ENCODE measurements at places on chromosomes 2 and 18.

GRCh38 chr2:17373041-17373440 lies 145.2 kb downstream of the RAD51AP2 start:
- no peak for DNase-seq

DNA sequence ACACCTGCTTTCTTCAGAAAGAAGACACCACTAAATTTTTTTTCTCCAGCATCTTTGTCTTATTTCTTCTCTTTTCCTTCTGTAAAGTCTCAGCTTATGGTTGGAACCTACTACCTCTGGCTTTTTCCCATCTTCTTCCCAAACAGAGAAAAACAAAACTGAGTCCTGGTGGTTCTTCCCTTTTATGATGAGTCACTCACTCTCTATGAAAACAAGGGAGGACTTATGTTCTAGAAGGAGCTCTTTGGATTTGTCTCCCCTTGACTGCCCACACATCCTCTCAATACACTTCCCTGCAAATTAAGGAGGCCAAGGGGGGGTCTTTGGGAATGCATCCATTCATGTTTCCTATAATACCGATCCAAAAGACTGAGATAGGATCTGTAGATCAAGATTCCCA lies 22.1 kb upstream of the MEIS1 start:
- DNase-seq = no peak

DNA sequence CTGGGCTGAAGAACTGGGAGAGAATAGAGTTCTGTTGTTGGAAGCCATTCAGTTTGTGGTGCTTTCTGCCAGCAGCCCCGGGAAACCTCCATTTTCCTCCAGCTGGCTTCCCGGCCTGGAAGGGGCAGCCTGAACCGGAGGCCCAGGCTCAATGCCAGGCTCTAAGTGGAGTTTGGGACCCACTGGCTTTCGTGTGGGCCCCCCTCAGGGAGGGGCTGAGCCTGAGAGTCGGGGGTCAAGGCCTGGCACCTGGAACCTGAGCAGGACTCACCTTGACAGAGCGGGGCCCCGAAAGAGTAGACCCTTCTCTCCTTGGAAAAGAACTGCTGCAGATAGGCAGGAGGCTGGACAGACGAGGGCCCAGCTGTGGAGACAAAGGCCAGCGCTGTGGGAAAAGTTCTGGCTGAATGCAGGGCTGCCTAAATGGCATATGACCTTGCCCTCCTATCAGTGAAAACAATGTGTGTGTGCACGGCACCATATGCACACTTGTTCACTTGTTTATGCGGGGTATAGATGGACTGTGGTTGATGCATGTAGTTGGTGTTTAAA lies 34.8 kb upstream of the ASB18 start:
- DNase-seq = no peak

GRCh38 chr2:190311893-190312634 lies 7.6 kb downstream of the HIBCH start:
- no peak for DNase-seq

- no peak for DNase-seq
Measured at GRCh38 chr2:121520641-121520994, 10.1 kb upstream of the RNU4ATAC start.

- no peak for DNase-seq
Measured at GRCh38 chr18:5669585-5669984, 125.8 kb upstream of the EPB41L3 start.

DNA sequence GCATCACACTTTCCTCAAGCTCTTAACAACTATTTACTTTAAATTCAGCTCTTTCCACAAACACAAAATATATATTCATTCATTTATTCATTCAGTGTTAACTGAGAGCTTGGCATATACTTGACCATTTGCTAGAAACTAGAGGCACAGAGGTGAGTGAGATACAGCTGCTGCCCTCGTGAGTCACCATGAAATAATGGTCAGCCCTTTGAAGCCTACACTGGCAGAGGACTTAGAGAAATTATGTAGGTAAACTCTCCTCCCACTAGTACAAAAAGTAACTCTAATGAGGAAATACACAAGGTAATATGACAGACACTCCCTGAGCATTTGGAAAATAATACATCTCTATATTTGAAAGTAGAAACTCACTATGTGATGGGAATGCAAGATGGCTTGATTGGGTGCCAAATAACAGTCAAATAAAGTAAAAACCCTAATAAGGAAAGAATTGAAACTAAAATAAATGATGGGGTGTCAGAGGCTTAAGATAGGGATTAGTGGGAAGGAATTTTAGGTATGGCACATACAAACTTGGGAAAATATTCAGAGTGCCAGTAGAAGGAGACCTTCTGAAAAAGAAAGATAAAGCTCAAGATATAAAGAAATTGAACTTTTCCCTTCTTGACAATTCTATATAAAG lies 61.1 kb downstream of the ANTXR1 start:
- DNase-seq = no peak

DNA sequence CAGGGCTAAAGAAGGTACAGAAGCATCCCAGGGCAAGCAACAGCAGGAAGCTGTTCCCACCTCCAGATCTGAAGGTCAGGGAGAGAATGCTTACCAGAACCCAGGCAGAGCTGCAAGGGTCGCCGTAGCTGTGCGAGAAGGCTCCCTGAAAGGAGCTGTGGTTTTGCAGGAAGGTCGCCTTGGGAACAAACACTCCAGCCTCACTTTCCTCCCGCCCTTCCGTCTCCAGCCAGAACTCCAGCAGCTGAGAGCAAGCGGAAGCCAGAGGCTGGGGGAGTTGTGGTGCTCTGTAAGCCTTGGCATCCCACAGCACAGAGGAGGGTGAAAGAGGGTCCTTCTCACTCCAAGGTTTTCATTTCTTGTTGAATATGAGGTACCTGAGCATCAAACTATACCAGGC lies 18.3 kb upstream of the ICOS start:
- no peak for DNase-seq

- no peak for DNase-seq
Measured at GRCh38 chr2:188676010-188676400, 298.2 kb upstream of the COL3A1 start.
